Activated CD4-positive, alpha-beta T cell treated with anti-CD3 and anti-CD28 coated beads, Interleukin-2, amount 10 ng/mL, durations not matched to agents 7 days and 5 days (primary cell): ENCODE measurements at places on chromosomes 16 and 17. TPM values are rescaled to one million over a fixed set of nuclear protein-coding genes. Genes with fewer than 3 reads are reported as not detected.

DNA sequence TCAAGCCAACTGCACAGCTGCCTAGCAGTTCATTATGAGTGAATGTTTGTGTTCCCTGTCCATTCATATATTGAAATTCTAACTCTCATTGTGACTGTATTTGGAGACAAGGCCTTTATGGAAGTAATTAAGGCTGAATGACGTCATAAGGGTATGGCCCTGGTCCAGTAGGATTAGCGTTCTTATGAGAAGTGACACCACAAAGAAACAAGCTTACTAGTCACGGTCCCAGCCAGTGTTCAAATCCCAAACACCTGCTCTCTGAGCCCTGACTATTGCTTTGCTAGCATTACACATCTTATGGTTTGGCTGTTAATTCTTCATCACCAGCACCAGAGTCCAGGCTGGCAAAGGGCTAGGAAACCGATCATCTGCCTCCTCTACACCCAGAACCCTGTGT lies 2.2 kb downstream of the ZNF668 start:
- DNase-seq: no peak

DNA sequence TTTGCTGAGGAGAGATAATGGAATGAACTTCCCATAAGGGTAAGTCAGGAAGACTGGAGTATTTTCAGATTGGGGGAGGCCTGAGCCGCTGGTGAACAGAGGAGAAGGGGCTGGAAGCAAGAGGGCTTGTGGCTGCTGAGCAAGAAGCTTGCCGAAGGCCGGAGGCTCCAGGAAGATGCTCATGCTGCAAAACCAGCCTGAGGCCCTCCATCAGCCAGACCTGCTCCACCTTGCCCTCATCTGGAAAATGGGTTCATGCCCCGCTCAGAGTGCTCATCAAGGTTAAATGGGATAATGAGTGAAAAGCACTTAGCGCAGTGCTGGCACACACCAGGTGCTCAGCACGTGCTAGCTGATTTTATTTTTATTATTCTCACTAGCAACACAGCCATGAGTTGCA lies 5.5 kb upstream of the ASGR1 start:
- no peak for DNase-seq

DNA sequence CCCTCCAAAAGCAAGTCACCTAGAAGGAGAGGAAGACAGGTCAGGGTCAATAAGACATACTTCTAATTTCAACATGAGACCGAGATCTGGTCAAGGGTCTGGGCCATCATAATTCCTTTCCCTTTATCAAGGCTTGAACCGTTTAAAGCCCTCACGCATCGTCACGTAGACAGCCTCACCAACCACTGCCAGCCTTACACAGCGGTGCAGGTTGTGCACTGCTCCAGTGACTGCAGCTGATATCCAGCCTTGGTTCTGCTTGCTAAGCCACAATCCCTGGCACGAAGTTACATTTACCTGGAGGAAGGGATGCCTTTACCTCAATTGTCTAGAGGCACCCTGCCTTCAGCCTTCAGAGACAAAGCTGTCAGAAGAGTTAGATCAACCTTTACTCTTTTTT lies 85.1 kb downstream of the MYH11 start:
- no peak for DNase-seq

DNA sequence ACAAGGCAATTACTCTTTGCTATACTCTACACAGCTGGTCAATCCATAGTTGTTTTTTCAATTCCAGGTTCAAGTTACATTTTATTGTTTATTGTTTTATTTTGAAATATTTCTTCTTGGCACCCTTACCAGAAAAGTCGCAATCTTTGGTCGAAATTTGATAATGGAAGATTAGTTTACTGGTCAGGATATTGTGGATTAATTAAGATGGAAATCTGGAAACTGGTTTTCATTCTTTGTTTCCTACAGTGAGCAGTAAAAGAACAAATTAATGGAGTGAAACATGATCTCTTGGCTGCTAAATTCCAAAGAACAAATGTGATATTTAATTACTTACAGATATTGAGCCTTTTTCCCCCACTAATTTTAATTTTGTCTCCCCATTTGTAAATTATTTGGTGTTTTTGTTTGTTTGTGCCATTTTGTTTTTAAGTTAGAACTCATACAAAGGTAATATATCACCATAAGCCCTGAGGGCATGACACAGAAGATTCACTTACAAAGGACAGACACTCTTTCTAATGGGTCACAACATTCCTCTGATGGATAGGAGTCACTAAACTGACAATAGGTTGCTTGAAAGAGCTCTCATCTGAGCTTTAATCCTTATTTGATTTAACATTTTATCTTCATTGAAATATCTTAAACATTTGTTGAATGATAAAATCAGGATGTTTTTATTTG lies 700.2 kb downstream of the KCNJ2 start:
- no peak for DNase-seq

OSBPL7 gene
- total RNA-seq: 43.8 TPM
